ENCODE measurements at places on chromosomes 1 and 21.
A peak's percentile ranks its signal among the peaks of the same experiment; 100 is the strongest.

DNA sequence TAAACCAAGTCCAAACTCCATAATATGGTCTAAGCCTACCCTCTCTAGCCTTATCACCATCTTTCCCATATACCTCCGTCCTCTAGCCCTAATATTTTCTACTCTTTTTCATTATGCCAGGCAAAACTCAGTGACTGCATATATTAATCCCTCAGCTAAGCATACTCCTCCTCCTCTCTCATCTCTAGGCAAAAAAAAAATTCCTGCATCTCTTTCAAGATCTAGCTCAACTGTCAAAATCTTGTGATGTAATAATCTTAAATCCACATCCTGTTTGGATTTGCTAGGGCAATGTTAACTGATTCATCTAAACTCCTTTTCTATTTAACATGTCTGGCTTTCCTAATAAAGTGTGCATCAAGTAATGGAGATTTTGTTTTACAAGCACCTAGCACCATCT, 20.4 kb downstream of the PRPF38A start:
- peak; percentile 13 for DNase-seq

DNA sequence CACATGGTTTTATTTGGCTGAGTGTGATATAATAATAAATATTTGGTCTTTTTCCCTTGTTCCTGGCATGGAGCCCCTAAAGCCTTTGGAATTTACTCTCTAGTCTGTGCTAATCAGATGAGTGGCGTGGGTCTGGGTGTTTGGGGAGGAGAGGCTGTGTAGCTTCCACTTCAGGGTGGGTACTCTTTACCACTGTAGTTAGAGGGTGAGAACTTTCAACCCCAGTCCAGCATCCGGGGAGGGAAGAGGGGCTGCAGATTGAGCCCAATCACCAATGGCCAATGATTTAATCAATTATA, 20.0 kb downstream of the USP25 start:
- no peak for DNase-seq

- no peak for DNase-seq
Observed at GRCh38 chr1:108130794-108131193, 69.3 kb downstream of the SLC25A24 start.

DNA sequence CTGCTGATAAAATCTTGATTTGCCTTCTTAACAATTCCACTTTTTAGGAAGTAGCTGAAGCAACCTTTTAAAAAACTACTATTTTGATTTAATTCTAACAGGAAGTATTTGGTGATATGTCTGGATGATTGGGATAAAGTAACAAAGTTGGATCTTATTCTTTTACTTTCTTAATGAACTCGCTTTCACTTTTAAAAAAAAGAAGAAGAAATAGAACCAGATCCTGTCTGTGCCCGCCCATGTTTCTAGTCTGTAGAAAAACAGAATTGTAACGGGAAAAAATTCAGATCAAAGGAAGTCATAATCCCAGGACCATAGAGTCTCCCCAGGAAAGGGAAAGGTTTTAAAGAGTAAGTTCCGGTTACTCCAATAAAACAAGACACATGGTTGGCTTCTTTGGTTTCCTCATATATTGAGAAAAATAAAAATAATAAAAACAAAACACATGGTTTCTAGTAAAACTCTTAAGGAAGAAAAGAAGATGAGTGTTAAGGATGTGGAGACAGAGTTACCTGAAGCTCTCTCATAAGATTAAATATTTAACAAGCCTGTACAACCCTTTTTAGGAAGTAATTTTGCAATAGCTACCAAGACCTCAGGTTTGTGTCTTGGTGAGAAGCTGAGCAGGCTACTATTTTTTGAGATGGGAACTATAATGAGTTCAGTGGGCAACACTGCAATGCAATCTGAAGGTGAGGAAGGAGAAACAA, 4.9 kb downstream of the CD48 start:
- DNase-seq: no peak

DNA sequence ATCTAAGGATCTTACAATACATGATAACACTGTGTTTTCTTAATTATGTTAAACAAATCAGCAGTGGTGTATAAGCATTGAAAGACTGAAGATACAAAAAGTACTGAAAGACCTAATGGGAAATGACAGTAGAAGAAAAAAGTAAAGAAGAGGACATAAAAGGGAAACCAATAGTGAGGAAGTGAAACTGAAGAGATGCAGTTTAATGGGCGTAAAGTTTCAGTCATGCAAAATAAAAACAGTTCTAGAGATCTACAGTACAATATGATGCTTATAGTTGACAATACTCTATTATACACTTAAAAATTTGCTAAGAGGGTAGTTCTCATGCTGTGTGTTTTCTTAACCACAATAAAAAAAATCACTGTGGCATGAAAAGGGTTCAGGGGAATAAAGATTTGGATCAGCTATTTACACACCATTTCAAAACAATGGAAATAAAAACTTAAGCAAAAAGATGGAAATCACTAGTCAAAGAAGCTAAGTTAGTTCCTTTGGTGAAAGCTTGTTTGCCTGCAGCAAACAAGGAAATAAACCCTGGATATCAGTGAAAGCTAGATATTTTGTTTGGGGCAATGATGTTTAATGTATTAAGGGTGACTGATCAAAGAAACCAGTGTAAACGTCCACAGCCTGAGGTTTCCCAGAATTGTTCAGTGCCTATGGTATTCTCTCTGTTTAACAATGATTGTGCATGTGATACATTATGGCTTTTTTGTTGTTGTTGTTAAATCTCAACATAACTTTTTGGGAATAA, 1160.8 kb upstream of the ADGRL2 start:
- DNase-seq: no peak

GRCh38 chr1:214694769-214695168, 91.8 kb downstream of the CENPF start:
- DNase-seq: no peak
